Stimulated activated CD4-positive, alpha-beta T cell treated with anti-CD3 and anti-CD28 coated beads, TNF-alpha, amount 100 ng/mL, for 24 hours (primary cell): ENCODE measurements at places on chromosomes 2 and 18.

- no peak for DNase-seq
These were observed 8.0 kb upstream of the SFTPB start for GRCh38 chr2:85675866-85676548.

- DNase-seq, result no peak
These were observed 14.8 kb downstream of the SLC66A2 start for GRCh38 chr18:79936641-79937040.

DNA sequence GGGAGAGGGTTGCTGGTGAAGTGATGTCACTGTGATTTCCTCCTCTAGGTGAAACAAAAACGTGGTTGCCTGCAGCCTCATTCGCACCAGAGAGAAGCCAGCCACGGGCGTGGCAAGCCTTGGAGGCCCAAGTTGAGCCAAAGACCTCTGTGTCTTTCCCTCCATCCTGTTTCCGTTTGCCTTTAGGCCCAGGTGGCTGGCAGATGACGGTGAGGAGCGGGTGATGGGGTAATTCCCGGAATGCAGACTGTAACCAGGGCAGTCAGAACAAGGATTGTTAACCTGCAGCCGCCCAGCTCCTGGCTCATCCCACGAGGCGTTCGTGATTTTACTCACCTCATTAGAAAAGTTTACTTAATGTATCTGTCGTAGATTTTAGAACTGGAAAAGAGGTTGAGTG is 14.4 kb downstream of the CTIF start:
- DNase-seq, result no peak

- no peak for DNase-seq
These were observed 286.6 kb upstream of the HDAC4 start for GRCh38 chr2:239687441-239687840.

- DNase-seq, result no peak
These were observed 142.9 kb upstream of the HDAC4 start for GRCh38 chr2:239543702-239544101.

- DNase-seq, result no peak
These were observed 667.6 kb upstream of the ACVR2A start for GRCh38 chr2:147177071-147177857.

GRCh38 chr2:143125717-143126116 is 3.5 kb upstream of the ARHGAP15 start:
- DNase-seq, result no peak

DNA sequence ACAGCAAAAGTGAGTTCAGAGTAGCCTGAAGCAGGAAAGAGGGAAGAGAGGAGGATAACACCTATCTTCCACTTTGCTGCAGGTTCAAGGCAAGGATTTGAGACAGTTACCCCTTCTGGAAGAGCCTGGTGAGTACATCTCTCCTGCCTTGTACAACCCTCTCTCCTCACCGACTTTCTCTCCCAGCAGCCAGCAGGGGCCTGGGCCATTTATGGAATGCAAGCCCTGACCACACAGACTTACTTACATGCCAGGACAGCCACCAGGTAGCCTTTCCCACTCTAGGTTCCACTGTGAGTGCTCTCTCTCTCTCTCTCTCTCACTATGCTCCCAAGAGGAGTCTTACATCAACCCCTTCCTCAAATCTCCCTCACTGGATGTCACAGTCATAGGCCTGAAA is 57.0 kb downstream of the BCL11A start:
- no peak for DNase-seq

- no peak for DNase-seq
These were observed 277.1 kb downstream of the SOX11 start for GRCh38 chr2:5969303-5969702.

- no peak for DNase-seq
These were observed 269.0 kb downstream of the TCF4 start for GRCh38 chr18:55318951-55319441.

DNA sequence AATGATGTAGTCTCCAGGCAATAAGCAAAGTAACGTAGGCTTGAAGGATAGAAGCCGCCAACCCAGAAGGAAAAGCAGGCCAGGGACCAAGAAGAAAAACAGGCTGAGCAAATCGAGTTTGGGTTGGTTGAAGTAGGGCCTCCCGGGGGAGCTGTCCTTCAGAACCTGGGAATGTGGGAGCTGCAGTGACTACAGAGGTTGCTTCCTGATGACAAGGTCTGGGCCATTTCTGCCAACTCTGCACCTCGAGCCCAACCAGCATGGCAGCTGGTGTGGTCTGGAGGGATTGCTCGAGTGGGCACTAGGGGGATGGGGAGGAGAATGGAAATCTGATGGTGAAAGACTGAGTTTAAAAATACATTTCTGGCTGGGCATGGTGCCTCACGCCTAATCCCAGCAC is 14.1 kb downstream of the ACMSD start:
- DNase-seq, result no peak

GRCh38 chr2:221124532-221125240 is 447.4 kb downstream of the EPHA4 start:
- no peak for DNase-seq

DNA sequence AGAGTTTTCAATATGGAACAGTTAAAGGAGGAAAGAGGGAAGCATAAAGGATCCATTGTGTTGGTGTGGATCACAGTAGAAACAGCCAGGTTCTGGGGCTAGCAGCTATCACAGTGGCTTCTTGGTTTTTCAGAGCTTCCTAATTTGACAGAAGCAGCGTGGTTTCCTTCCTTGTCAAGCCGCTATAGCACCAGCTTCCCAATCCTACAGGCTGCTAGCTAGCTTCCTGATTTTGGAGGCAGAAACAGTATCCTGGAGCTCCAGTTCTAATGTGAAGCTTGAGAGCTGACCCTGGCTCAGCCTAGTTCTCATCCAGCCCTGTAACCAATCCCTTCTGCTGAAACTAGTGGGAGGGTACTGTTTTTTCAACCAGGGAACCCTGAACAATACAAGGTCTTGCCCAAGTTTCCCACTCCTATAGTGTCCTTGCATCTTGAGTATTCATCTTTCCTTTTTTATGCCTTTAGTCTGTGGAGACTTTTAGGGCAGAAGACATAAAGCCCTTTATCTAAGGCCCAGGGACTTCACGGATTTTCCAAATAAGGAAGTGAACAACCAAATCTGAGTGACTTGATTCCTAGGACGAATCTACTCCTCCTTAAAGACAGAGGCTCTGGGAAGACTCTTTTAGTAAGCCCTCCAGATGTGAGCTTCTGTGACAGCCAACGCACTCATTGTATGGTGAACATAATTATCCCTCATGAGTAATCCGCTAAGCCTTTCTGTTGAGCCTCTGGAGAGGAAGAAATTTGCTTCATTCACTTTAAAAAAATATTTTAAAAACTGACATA is 33.8 kb downstream of the CCDC93 start:
- no peak for DNase-seq

GRCh38 chr2:231127936-231128335 is 3.1 kb upstream of the HTR2B start:
- DNase-seq, result no peak

DNA sequence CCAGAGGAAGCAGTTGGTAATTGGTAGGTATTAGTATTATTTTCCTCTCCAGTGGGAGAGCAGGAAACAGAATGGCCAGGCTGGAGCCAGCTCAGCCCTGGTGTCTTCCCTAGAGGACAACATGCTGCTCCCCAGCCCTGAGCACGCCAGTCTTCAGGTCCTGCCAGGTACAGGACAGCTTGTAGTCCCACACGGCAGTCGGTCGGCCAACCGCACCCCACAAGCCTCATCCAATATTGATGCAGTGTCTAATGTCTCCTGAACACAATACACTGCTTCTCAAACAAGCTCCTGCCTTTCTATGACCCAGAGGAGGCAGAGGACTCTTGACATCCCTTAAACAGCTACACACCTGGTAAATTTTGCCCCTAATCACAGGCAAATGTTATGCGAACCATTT is 71.0 kb upstream of the PPP1CB start:
- DNase-seq, result no peak

DNA sequence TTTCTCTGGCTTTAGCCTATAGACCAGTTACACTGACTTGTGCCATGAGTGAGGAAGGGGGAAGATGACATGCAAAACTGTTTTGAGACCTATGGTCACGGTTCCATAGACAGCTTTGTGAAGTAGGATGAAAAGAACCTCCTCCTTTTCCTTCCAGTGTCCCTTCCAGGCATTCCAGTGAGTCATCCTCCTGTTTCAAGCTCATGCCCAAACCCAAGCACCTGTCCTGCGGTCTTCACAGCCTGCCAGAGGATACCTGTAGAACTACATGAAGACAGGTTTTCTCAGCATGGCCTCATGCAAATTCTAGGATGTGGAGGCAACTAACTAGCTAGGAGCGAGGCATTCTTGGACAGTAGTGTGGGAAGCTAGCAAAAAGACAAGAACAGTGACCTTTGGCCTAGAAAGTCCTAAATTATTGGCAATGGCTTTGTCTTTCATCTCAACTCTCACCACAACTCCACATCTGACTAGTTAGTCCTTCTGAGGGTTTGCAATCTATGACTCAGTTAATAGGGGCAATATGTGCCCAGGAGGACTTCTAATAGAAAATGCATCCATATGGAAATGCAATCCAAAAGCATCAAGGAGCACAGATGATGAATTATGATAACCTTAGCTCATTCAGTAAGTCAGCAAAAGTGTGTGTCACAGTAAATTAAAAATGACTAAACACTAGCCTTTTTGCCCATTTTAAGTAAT is 154.7 kb downstream of the RBM43 start:
- DNase-seq, result no peak

DNA sequence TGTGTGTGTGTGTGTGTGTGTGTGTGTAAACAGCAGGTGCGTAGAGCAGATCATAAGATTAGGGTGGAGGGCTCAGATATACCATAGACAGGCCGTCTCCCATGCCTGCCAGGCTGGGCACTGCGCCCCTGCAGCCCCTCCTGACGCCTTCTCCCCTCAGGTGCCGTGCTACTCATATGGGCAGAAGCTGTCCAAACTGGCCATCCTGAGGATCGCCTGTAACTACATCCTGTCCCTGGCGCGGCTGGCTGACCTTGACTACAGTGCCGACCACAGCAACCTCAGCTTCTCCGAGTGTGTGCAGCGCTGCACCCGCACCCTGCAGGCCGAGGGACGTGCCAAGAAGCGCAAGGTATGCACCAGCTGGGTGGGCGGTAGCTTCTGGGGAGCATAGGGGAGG is 10.0 kb downstream of the ATOH8 start:
- no peak for DNase-seq

DNA sequence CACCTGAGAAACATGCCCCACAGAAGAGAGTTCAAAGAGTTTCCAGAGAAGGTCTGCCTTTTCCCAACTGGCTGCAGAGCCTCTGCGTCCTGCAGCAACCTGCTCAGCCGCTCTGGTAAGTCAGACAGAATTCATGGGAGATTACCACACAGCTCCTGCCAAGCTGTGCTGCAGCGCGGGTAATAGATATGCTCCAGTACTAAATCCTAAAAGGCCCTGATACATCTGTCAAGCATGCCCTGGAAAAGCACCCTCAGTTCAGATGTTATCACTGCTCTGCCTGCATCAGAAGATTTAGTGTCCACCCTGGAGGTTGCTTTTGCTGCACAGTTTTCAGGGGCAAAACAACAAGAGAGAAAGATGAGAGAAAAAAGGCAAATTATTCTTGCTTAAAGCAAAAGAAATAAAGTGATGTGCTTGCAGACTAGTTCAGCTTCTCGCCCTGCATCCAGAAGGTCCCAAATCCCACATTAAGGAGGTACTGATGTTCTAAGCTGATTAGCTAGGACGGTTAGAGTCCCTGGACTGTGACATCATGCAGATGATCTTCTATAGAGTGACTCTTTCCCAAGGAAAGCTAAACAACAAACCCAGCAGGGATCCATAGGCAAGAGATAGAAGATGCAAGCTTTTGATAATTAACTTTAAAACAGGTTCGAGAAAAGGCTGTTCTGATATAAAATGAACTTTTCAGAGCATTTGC is 488.6 kb downstream of the BCL11A start:
- no peak for DNase-seq

DNA sequence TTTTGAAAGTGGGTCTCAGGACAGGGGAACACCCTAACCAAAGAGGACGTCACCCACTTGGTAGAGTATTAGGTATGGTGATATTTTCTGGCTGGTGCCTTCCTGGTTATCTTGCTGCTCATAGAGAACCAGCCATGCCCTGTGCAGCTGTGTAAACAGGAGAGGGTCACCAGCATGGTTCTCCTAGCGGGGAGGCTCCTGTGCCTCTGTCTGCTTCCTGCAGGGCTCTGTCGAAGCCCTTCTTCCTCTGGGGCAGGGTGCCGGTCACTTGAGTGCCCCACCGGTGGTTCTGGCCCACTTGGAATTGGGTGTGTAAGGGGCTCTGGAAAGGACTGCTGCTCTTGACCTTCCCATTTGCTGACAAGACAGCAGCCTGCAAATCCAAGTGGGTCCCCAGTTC is 131.6 kb upstream of the MSH6 start:
- DNase-seq, result no peak

- no peak for DNase-seq
These were observed 90.3 kb downstream of the TACR1 start for GRCh38 chr2:75108937-75109482.

GRCh38 chr18:4385876-4386275 is 69.2 kb downstream of the DLGAP1 start:
- DNase-seq, result no peak

GRCh38 chr2:170202437-170202836 is 24.5 kb downstream of the MYO3B start:
- DNase-seq, result no peak

DNA sequence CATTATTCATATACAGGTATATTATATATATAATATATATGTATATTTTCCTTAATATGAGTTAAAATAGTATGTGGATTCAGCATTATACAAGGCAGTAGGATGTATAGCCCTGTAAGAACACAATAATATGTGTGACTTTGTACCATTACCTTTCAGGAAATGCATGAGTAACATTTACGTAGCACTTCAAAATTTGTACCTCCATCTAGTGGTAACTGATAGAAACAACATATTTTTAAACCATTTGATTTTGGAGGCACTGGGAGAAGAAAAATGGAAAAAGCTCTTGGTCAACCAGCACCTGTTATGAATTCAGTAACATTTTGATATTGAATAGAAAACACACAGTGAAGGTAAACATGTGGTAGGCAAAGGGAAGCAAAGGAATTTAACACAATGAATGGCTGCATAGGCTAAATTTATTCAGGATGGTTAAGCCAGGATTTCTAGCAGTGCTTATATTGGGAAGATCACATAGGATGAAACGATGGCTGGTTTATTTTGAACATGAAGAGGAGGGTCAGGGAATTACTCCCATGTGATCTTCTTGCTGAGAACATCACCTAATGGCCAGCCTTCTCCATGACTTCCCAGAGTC is 565.5 kb downstream of the CCDC85A start:
- DNase-seq, result no peak
